ENCODE measurements at places on chromosomes 2 and 18.

DNA sequence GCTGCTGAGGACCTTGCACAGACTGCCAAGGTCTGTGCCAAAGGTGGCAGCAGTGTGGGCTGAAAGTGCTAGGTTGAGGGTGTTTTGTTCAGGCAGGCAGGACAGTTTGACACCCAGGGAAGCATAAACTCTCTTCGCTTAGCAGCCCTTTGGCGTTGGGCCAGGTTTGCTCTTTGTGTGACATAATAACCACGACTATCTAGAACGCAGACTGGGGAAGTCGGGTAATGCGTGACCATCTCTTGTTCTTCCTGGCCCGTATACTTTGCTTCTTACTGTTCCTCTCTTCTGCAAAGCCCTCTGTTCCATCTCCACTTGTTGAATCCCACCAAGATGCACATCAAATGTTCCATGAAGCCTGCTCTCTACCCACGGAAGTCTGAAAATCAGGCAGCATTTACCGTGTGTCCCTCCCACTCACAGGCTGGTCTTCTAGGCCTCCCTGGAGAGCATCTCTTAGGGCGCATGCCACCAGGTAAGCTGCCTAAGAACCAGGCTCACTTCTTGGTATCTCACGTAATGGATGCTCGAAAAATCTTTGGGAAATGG lies 96.7 kb upstream of the LMAN1 start:
- DNase-seq: no peak

- DNase-seq: no peak
Observed at GRCh38 chr2:156077041-156077742, 255.3 kb downstream of the NR4A2 start.

GRCh38 chr18:74243127-74243526 lies 48.6 kb downstream of the CYB5A start:
- no peak for DNase-seq

DNA sequence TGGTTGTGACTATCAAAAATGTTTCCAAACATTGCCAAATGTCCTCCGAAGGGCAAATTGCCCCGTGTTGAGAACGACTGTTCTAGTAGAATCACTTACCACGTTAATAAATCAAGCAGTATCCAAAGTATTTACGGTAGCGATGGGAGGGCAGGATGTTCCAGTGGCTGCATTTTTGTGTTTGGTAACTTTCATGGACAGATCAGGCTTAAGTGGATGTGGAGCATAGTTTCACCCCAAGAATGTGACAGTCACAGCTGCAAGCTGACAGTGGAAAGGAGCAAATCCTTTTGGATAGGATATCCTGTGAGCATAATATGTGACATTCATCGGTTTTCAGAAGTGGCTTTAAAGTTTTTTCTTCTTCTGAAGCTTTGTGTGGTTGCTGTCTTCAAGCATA lies 46.3 kb upstream of the DARS1 start:
- DNase-seq: no peak

- DNase-seq: no peak
Observed at GRCh38 chr2:169190197-169190775, 120.9 kb downstream of the DHRS9 start.

DNA sequence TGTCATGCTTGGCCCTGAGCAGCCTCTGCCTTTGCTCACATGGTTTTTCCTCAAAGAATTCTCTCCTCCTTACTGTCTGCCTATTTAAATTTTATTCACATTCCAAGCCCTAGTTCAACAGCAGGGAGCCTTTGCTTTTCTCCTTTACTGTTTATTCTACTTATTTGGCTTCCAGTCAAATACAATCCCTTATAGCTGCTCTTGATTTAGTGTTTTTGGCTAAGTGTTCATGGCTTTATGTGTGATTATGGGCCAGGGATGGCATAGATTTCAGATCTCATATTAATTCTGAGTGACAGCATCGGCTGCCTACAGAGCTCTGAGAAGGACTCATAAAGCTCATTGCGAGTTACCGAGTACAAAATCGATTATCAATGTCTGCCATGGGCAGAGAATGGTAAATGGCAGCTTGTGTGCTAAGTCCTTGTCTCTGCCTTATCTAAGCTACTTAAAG lies 106.7 kb downstream of the METTL8 start:
- no peak for DNase-seq

GRCh38 chr18:22088996-22089640 lies 80.3 kb upstream of the GATA6 start:
- DNase-seq: no peak

DNA sequence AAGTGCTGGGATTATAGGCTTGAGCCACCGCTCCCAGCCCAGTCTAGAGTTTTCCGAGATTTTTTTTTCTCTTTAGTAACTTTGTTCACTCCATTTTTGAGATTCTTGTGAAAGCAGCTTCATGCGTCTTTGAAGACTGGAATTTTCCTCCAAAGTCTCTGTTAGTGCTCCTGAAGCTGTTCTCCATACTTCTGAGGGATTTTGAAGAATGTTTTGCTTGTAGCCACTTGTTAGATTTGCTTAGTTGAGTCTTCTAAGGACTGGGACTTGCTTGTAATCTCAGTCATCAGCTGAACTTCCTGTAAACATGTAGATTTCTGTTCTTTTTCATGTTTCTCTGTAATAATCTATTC lies 234.3 kb downstream of the MYCN start:
- DNase-seq: no peak

DNA sequence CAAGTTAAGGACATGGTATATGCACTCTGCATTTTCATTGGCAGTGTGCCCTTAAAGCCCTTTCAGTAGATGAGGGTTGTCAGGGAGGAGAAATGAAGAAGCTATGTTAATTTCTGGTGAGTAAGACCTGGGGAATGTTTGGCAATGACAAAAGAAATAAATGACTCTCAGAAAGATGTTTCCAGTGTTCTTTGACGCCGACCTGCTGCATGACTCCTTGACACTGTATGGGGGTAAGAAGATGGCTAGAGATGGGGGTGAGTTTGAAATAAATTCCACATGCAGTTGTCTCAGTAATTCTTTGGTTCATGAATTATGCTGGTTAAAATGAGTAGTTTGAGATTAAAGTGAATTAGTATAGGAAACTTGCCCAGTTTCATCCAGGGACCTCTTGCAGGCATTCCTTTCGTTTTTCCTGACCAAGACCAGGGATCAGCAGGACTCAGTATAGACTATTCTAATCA lies 5.9 kb downstream of the CCDC121 start:
- DNase-seq: no peak

GRCh38 chr18:25862881-25863600 lies 227.4 kb downstream of the SS18 start:
- DNase-seq: no peak

DNA sequence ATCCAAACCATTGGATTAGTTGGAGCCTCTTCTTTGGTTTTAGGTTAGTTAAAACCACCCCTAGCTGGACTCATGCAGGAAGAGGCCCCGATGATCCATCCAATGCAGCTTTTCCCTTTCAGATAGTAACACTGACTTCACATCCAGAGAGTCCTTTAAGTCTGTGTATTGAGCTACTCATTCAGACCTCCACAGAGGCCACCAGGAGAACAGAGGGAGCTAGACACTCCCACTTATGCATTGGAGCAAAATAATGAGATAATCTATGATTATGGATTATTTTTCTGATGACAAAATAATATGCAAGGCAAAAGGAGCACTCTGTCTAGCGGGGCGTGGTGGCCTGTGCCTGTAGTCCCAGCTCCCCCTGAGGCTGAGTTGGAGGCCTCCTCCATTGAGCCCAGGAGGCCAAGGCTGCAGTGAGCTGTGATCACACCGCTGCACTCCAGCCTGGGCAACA lies 1.6 kb upstream of the ROCK2 start:
- no peak for DNase-seq

DNA sequence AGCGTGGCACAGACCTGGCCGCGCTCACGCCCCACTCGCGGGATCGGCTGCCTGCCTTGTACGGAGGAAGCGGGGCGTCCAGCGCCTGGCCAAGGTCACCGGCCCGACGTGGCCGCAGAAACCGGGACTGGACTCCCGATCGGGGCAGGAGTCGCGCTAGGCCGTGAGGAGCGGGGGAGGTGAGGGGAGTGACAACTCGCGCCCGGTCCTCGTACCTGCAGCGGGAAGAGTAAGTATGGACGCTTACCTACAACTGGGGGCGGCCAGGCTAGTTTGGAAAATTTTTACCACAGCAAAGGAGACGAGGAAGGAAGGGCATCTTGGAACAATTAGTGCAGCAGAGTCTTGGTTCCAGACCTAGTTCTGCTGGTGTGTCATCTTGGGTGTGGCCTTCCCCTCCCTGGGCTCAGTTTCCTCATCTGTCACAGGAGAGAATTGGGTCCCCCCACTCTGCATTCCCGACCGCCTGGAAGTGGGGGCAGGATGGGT lies 693 bp downstream of the UBE2F start:
- no peak for DNase-seq

- DNase-seq: no peak
Observed at GRCh38 chr2:217064234-217065011, 204.6 kb upstream of the TNP1 start.

- DNase-seq: no peak
Observed at GRCh38 chr2:26349690-26350089, 3.1 kb upstream of the ADGRF3 start.

DNA sequence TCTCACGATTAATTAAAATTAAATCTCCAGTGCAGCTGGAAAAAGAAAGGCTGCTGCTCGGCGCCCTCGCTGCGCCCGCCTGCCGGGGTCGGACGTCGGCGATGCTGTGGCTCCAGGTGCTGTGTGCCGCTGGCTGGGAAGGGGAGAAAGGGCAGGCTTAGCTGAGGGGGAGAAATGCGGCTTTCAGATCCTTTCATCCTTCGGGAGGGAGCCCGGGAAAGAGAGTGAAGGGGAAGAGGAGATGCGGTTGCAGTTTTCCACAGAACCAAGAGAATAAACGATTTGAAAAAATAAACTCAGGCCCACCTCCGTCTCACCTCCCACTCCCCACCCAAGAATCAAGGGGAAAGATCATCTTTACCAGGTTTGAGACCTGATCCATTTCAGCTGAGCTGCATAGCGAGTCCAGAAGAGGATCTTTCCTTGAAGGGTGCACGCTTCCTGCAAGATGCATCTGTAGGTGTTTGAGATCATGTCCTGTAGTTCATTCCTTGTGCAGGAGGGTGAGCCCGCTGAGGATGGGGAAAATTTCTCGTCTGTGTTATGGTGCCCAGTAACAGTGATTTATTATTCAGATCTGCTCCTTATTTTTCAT lies 495 bp downstream of the TMEM169 start:
- DNase-seq: no peak

GRCh38 chr18:37293359-37293758 lies 272.2 kb downstream of the CELF4 start:
- no peak for DNase-seq

DNA sequence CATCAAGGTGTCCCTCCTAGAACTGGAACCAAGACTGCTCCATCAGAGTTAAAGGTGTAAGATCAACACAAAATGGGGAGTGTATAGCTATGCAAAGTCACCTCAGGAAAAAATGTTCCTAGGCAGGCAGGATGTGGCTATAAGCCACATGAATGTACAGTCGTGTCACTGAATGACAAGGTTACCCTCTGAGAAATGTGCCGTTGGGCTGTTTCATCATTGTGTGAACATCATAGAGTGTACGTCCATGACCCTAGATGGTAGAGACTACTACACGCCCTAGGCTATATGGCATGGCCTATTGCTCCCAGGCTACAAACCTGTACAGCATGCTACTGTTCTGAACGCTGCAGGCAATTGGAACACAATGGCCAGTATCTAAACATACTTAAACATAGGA lies 24.5 kb downstream of the TYMS start:
- DNase-seq: no peak

- DNase-seq: no peak
Observed at GRCh38 chr18:6842081-6842480, 112.6 kb downstream of the ARHGAP28 start.

- no peak for DNase-seq
Observed at GRCh38 chr2:107001964-107002696, 116.2 kb upstream of the ST6GAL2 start.

- DNase-seq: no peak
Observed at GRCh38 chr2:45743531-45744396, 92.3 kb downstream of the PRKCE start.

- peak; percentile 37 for DNase-seq
Observed at GRCh38 chr2:133802409-133803039, 234.3 kb upstream of the NCKAP5 start.

- no peak for DNase-seq
Observed at GRCh38 chr18:70044632-70045031, 97.0 kb upstream of the CD226 start.

DNA sequence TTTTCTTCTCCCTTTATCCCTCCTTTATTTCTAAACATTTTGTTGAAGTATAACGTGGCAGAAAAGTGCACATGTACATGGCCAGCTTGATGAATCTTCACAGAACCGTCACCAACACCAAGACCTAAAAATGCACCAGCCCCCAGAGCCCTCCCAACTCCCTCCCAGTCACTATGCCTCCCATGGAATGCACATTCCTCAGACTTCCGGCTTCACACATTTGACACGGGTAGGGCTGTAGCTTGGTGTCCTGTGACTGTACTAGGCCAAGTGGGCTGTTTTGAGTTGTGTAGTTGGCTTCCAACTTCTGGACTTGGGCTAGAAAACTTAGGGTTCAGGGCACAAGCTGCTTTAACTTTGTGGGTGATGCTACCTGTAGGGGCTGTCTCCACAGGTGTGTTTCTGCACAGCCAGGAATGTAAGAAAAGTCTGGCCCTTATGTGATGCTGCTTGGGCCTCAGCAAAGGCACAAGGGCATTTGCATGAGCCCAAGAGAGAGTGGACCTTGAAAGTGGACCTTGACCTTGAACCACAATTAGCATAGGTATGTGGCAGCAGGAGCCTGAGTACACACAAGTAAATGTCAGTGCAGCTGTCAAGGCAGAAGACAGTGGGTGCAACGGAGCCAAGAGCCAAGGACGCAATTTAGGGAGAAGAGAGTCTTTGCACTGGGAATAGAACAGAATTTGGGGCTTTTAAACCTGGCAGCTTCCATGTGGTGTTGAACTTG lies 78.4 kb downstream of the SEPTIN10 start:
- no peak for DNase-seq

DNA sequence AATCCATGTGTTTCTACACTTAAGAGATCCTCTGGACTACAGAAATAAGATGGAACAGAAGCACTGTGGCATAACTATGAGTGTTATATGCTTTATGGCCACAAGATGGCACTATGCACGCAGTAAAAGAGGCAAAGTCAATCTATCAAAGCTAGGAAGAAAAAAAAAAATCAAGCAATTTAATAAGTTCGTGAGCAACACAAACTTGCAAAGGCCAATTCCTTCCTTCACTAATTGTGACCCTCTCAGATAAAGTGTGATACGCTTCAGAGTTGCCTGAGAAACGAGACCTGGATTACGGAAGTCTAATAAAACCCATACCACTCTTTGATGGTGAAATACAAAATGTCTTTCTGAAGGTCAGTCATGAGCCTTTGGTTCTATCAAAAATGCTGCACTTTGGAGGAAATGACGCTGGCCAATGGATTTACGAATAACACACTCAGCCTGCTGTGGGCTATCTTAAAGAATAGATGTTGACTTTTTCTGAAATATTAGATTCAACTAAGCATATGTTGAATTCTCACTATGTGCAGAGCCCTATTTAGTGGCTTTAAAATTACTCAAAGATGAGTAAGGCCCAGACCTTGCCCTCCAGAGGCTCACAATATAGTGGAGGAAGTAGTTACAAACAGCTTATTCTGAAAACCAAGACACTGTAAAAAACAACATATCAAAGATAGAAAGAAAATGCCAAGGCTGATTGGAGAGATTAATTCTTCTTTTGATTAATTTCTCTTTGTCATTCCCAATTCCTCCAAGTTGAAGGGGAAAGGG lies 35.5 kb upstream of the TTR start:
- DNase-seq: peak; percentile 55

- DNase-seq: no peak
Observed at GRCh38 chr18:79191956-79192355, 122.8 kb downstream of the ATP9B start.
